ENCODE measurements at places on chromosomes 3 and 15. TPM values are rescaled to one million over a fixed set of nuclear protein-coding genes. Genes with fewer than 3 reads are reported as not detected.

The MYO9A gene
- 46.3 TPM for total RNA-seq

The LDHAL6B gene
- total RNA-seq = not detected

The NRROS gene
- 33.2 TPM for total RNA-seq

The IFT122 gene
- 31.2 TPM for total RNA-seq

DNA sequence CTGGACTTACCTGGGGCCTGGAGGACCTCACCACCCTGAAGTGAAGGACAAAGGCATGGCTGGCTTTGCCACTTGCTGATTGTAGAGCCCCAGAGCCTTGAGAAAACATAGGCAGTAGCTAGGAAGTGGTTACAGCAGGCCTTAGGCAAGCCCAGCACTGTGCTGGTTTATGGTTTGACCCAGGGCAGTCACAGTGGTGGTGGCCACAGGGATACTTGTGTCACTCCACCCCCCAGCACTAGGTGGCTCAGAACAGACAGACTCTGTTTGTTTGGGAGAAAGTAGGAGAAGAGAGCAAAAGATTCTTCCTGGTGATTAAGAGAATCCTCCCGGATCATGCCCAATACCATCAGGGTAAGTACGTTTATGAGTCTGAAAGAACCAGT, 13.2 kb upstream of the COL8A1 start:
- no peak overlapping the region for H3K4me3 ChIP-seq
- DNase-seq = no peak
- no peaks in the 10 kb centered on the region for H3K4me1 ChIP-seq
- no peaks in the 10 kb centered on the region for H3K36me3 ChIP-seq
- H3K27ac ChIP-seq = no peak overlapping the region
- no peaks in the 10 kb centered on the region for H3K27me3 ChIP-seq

DNA sequence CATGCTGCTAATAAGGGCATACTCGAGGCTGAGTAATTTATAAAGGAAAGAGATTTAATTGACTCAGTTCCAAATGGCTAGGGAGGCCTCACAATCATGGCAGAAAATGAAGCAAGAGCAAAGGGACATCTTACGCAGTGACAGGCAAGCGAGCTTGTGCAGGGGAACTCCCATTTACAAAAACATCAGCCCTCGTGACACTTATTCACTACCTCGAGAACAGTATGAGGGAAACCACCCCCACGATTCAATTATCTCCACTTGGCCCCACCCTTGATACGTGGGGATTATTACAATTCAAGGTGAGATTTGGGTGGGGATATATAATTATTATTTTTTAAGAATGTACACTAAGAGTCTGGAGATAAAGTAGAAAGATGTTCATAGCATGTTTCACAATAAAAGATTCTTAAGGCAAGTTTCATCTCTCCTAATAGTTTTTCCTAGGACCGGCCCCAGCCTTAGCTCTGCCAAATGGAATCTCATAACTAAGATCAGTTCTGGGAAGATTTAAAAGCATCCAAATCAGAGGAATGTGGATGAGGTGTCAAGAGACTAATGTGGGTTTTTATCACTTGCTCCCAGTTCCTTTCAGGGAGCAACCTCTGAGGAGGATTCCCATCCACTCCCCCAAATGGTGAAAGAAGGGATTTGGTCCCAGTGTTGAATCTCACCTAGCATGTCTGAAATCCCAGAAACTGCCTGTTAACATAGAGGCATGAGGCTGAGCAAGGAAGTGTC, 221.0 kb downstream of the ZMAT3 start:
- H3K27ac ChIP-seq = no peak overlapping the region
- H3K36me3 ChIP-seq = no peaks in the 10 kb centered on the region
- no peak overlapping the region for H3K4me3 ChIP-seq
- no peak for DNase-seq
- no peaks in the 10 kb centered on the region for H3K27me3 ChIP-seq

DNA sequence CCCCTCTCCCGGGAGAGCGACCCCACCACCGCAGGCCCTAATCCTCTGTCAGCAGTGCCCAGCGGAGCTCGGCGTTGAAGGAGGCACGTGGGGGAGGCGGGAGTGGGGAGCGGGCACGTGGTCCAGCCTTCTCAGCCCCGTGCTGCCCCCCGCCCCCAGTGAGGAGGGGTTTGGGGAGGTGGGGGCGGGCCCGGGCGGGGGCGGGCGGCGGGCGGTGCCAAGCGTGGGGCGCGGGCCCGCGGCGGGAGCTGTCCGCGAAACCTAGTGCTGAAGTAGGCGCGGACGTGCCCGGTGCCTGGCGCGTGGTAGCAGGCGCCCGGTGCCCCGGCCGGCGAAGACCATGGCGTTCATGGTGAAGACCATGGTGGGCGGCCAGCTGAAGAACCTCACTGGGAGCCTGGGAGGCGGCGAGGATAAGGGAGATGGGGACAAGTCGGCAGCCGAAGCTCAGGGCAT, at the start of gene CPLX3:
Gene CPLX3 (plus strand): TSS at position 264 of the 456 bp plus-strand sequence. CDS start 77 bp downstream, at position 341.
- no peaks in the 10 kb centered on the region for H3K36me3 ChIP-seq
- peaks cover 38% of the 10 kb centered on the region for H3K27me3 ChIP-seq
- peaks cover 10% of the 10 kb centered on the region for H3K4me1 ChIP-seq
- no peak within 1 kb of the TSS for H3K4me3 ChIP-seq

GRCh38 chr15:64763021-64763420, 12.4 kb downstream of the RBPMS2 start:
- no peaks in the 10 kb centered on the region for H3K36me3 ChIP-seq
- no peak overlapping the region for H3K27ac ChIP-seq
- no peaks in the 10 kb centered on the region for H3K27me3 ChIP-seq
- H3K4me1 ChIP-seq = no peaks in the 10 kb centered on the region
- DNase-seq = no peak

- H3K27ac ChIP-seq = no peak overlapping the region
- no peak for DNase-seq
- no peaks in the 10 kb centered on the region for H3K36me3 ChIP-seq
- no peak overlapping the region for H3K4me3 ChIP-seq
Observed at GRCh38 chr3:159059395-159059794, 257.5 kb downstream of the MFSD1 start.

DNA sequence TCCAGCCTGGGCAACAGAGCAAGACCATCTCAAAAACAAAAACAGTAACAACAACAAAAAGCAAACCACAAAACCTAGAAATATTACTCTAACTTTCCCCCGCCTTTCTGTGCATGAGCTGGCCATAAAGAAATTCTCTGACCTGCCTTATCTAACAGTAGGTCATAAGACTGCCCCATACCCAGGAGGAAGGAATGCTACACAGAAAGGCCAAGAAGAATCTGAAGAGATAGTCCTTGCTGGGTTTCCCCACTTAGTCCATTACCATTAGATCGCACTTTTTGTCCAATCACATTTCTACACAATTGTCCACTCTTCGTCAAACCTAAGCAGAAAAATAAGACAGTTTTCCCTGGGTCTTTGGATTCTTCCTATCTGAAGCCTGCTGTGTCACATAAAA, 23.5 kb downstream of the CIAO2A start:
- H3K27me3 ChIP-seq = no peaks in the 10 kb centered on the region
- peaks cover 47% of the 10 kb centered on the region for H3K36me3 ChIP-seq
- peaks cover 17% of the 10 kb centered on the region for H3K4me1 ChIP-seq
- no peak overlapping the region for H3K27ac ChIP-seq
- no peak for DNase-seq
- H3K4me3 ChIP-seq = no peak overlapping the region
